ENCODE measurements at places on chromosomes 2 and 18.

DNA sequence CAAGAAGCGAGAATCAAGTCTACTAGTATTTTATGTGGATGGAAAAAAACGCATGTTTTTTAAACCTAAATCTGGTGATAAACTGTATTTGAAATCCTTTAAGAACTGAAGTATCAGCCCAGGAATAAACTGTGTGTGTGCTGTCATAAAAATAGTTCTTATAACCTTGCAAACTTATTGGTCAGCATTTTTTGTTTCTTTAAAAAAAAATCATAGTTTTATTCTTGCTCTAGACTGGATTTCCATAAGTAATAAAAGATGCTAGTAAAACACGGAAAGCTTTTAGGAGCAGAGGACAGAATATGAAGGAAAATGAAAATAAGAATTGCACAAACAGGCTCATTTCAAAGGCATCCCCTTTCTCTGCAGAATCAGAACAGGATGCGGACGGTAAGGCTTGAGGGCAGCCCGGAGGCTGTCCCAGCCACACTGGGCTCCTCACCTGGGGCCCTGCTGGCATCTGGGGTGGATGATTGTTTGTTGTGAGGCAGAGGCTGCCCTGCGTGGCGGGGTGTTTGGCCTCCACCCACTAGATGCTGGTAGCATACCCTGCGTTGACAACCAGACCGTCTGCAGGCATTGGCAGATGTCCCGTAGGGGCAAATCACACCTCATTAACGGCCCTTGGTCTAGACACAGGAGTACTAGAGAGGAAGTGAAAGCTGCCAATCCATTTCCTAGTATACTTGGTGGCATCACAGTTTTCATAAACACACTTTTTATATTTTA is 52.5 kb downstream of the MBP start:
- no peak for DNase-seq

- DNase-seq, result no peak
Observed at GRCh38 chr2:42752314-42752713, 11.6 kb downstream of the OXER1 start.

DNA sequence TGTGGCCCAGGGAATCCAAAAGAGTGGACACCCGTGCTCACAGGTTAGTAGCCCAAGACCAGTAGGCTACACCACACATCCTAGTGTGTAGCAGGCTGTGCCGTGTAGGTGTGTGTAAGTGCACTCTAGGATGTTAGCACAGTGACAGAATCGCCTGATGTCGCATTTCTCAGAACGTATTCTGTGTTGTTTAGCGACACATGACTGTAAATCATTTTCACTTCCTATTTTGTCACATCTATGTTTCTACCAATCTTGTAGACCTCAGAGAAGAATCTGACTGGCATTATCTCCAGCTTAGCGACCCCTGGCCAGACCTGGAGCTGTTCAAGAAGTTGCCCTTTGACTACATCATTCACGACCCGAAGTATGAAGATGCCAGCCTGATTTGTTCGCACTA is 45.1 kb downstream of the NTSR2 start:
- no peak for DNase-seq

DNA sequence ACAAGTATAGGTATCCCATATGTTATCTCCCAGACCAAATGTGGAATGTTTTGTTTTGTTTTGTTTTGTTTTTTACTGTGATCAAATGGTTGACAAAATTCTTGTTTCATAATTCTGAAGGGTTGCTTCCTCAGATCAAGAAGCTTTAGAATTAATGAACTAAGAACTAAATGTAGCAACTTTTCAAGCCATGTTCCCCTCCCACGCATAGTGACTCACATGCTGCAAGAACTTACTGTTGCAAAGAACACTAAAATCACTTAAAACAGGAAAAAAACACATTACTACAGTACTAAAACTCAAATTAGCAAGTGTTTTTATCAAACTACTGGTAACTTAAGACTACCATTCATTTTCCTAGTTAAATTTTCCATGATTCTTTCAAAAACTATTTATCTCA is 30.6 kb downstream of the HNRNPLL start:
- DNase-seq, result no peak

DNA sequence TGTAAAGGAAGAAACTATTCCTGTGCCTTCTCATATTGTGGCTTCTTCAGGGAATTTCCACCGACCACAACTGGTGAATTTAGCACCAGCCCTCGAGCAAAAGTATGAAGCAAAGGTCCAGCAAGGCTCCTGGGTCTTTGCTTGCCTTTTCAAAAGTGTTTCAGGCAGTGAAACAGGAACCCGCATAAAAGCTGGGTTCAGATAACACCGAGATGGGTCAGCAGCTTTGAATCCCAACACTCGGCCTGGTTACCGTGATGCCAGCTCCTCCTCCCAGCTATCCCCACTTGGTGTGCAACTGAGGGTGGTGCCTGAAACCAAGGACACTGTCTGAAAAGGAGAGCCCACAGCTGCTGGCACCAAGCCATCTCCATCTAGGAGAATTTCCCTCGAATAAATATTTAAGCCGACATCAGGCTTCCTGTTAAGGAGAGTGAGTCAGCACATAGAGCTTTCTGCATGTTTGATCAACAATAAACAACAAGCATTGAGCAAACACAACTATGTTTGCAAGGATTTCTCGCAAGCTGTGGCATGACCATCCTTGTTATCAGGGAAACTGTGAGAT is 69.5 kb downstream of the ANTXR1 start:
- no peak for DNase-seq

- no peak for DNase-seq
Observed at GRCh38 chr2:206642075-206643025, at the start of gene FAM237A. FAM237A (plus strand) TSS chr2:206642487; CDS start chr2:206644237, 1,750 bp downstream.

DNA sequence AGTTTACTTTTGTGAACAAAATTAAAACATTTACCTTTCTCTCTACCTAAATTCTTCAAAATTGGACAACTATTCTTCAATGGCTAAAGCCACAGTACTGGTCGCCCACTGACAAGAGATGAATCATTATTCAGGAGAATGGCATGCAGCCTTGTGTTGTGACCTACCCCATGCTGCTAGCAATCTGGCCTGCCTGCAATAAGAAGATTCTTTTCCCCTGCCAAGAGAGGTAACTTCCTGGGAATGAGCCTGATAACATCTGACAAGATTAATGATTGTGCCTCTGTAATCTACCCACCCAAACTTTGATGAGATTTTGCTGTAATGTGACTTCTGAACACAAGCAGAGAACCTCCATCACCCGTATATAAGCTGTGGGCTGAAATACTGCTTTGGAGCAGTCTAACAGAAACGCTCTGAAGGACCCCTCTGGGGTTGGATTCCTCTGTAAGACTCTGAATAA is 47.0 kb upstream of the ST3GAL5 start:
- DNase-seq, result no peak

- DNase-seq, result no peak
Observed at GRCh38 chr2:234275515-234275914, 221.4 kb downstream of the ARL4C start.

- no peak for DNase-seq
Observed at GRCh38 chr18:36302676-36303075, 5.2 kb downstream of the FHOD3 start.

- no peak for DNase-seq
Observed at GRCh38 chr2:237941239-237941638, 25.6 kb upstream of the UBE2F start.

GRCh38 chr2:169081551-169081950 is 12.2 kb downstream of the DHRS9 start:
- DNase-seq, result no peak

DNA sequence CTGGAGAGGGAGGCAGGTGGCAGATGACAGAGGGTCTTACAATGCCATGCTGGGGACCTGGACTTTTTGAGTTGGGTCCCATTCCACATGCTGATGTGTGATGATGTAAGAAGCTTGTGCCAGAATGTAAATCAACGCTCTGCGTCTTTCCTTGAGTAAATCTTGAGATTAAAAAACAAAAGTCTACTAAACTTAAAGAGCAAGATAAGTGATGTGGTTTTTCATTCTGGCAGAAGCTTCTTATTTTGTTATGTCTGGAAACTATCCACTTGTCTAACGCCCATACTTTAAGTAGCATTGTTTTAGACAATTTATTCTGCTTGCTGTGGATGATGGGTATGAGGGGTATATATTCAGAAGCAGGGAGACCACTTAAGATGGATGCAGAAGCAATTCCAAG is 94.5 kb downstream of the KCNS3 start:
- DNase-seq, result no peak

- no peak for DNase-seq
Observed at GRCh38 chr2:10844097-10844496, 31.5 kb upstream of the PDIA6 start.

GRCh38 chr2:48328159-48328809 is 201.7 kb upstream of the STON1 start:
- DNase-seq, result no peak

- DNase-seq, result no peak
Observed at GRCh38 chr2:201151127-201151981, 31.6 kb upstream of the CASP10 start.

GRCh38 chr2:27071990-27072830 is 756 bp upstream of the OST4 start:
- DNase-seq, result no peak
